Kasumi-1 (cell line): ENCODE measurements at places on chromosomes 16 and 17.

GRCh38 chr17:78682363-78682762 lies 99.7 kb downstream of the CYTH1 start:
- DNase-seq: no peak

GRCh38 chr16:77450790-77451487 lies 16.1 kb upstream of the ADAMTS18 start:
- no peak for DNase-seq

GRCh38 chr17:77888242-77889134 lies 70.0 kb upstream of the TNRC6C start:
- DNase-seq: no peak

GRCh38 chr17:45680360-45680759 lies 103.8 kb upstream of the CRHR1 start:
- no peak for DNase-seq

GRCh38 chr16:11090232-11090631 lies 145.9 kb downstream of the CLEC16A start:
- DNase-seq: no peak

DNA sequence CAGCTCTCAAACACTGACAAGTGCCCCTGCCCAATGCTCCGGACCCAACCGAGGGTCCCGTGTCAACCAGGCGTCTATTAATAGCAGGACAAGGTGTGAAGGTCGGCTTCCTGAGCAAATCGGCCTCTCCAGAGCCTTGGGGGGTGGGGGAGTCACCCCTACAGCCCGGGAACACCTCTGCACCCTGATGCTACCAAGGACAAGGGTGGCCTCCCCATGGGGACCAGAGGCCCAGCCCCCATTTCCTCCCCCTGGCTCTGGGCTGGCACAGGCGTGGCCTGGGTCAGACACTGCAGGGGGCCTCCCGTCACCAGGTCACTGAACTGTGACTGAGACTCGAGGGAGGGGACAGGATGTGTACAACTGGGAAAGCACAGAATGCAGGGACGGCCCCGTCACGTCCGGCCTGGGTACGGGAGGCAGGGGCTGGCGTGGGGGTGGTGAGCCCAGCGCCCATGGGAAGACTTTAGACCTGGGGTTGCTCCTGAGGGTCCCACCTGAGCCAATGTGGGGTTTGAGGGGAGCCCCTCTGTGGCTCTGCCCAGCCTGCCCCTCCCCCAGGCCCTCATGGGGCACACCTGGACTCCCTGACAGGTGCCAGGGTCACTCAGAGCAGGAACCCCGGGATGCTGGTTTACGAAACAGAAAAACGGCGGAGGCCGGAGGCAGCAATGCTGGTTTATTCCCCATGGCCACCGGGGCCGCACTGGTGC lies 579 bp upstream of the CYBA start:
- DNase-seq: peak; percentile 27

DNA sequence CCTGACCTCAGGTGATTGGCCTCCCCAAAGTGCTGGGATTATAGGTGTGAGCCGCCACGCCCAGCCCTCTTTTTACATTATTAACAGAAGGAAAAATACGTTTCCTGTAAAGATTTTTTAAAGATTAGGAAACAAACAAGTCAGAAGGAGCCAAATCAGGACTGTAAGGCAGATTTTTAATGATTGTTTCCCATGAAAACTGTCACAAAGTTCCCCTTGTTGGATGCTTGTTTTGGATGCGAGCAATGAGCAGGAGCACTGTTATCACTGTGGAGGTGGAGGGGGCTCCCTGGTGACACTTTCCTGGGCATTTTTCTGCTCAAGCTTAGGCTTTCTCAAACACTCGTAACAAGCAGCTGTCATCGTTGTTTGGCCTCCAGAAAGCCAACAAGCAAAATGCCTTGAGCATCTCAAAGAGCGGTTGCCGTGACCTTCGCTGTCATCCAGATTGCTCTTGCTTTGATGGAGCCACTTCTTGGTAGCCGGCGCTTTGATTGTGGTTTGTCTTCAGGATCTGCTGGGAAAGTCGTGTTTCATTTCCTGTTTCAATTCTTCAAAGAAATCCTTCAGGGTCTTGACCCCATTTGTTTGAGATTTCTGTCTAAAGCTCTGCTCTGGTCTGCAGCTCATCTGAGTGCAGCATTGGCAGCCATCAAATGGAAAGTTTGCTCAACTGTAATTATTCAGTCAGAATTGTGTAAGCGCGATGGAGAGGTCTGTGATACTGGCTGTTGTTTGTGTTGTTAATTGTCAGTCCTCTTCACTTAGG lies 128.7 kb downstream of the RPTOR start:
- no peak for DNase-seq

GRCh38 chr16:55283812-55284717 lies 39.9 kb upstream of the IRX6 start:
- DNase-seq: no peak

DNA sequence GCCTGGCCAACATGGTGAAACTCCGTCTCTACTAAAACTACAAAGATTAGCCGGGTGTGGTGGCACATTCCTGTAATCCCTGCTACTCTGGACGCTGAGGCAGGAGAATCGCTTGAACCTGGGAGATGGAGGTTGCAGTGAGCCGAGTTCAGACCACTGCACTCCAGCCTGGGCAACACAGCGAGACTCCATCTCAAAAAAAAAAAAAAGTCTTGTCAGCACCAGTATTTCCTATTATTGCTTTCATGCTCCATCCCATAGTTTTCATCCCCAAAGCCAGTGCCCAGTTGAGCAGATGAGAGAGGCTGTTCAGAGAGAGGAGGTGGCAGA lies 58.4 kb downstream of the WDR45B start:
- no peak for DNase-seq

GRCh38 chr17:2081564-2081963 lies 26.7 kb downstream of the HIC1 start:
- DNase-seq: no peak

GRCh38 chr17:62627219-62627903 lies at the start of gene MRC2:
TSS of gene MRC2 (plus strand) at chr17:62627670. CDS start at chr17:62627803, 133 bp downstream.
- peak; percentile 85 for DNase-seq

- DNase-seq: no peak
Observed at GRCh38 chr17:39652587-39653315, 12.4 kb upstream of the TCAP start.

GRCh38 chr17:67506966-67507365 lies 129.9 kb downstream of the PITPNC1 start:
- no peak for DNase-seq

GRCh38 chr17:78231991-78232858 lies 794 bp downstream of the TMEM235 start:
- no peak for DNase-seq

GRCh38 chr16:14496786-14497185 lies 133.3 kb downstream of the PARN start:
- no peak for DNase-seq

DNA sequence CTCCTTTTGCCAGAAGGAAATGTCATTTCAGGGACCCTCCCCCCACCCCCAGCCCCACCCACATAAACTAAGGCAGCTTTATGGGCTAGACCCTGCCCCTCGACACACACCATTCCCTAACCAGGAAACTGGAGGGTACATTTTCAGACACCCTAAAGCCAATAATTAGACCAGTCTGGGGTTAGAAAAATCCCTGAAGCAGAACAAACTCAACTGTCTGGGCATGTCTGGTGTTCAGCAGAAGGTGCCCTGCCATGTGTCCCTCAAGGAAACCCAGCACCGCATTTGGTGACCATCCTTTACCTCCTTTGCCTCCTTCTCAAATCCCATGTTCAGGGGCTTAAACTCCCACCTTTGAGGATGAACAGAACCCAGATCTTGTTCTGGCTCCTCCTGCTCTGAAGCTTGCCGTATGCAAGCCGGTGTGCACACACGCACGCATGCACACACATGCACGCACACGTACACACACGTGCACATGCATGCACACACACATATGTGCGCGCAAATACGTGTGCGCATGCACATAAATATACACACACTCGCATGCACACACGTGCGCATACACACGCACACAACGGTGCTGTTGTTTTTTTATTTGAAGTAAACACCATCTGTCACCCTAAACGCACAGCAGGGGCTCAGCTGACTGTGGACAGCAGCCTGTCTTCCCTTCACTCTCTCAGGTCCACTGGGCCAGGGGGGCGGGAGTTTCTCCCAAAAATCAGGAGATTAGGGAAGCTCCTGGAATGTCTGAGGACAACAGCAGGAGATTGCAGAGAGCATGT lies 156.8 kb upstream of the TNRC6C start:
- no peak for DNase-seq

DNA sequence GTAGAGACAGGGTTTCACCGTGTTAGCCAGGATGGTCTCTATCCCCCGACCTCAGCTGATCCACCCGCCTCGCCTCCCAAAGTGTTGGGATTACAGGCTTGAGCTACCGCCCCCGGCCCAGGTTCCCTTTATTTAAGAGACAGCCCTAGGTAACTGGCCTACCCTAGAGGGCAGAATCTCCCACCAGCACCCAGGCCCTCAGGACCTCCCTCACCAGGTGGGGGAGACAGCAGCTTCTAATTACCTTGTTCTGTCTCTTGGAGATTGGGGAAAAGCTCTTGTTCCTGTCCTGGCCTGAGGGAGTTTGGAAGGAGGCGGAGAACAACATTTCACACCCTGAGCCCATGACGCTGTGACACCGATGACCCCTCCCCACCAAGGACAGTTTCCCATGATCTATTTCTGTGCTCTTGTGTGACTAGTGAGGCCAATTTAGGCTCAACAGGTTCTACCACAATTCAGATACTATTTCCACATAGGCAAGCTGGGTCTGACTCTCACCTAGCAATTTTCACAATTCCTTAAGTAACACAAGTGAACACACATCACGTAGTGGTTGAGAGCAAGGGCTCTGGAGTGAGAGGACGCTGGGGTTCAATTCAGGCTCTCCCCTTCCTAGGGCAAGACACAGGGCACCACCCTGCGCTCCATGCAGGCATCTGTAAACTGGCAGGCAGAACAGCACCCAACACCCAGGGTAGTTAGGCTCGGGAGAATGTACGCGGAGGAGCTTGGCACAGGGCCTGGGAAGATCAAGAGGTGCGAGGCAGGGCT lies 20.4 kb downstream of the HDAC5 start:
- no peak for DNase-seq

- DNase-seq: peak; percentile 27
Observed at GRCh38 chr16:50323335-50324011, 45.3 kb downstream of the BRD7 start.

DNA sequence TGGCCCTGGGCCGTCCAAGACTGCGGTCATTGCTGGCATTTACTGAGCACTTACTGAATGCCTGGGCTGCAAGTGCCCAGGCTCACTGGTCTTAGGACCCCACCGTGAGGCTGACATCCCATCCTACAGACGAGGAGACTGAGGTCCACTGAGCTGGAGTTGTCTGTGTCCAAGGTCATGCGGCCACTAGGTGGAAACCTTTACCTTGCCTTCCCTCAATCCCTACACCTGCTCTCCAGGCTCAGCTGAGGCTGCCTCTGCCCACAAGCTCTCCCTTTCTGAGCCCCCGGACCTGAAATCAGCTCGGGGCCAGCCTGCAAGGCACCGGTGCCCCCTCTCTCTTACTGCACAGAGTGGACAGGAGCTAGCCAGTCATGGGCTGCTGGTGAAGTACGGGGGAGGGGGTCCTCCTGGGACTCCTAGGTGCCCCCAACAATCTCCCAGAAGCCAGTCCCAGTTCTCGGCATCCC lies 1.5 kb downstream of the CASKIN1 start:
- DNase-seq: no peak

- no peak for DNase-seq
Observed at GRCh38 chr17:34647511-34647910, 68.1 kb downstream of the TMEM132E start.

DNA sequence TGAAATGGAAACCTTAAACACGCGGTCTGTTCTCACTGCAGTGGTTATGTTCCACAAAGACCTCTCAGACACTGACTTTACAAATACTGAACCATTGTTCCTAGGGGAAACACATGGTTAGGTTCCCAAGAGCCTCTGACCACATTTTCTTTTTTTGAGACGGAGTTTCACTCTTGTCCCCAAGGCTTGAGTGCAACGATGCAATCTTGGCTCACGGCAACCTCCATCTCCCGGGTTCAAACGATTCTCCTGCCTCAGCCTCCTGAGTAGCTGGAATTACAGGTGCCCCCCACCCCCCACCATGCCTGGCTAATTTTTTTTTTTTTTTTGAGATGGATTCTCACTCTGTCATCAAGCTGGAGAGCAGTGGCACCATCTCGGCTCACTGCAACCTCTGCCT lies 179.7 kb downstream of the RBFOX3 start:
- DNase-seq: no peak

GRCh38 chr16:10130538-10130937 lies 51.7 kb downstream of the GRIN2A start:
- DNase-seq: no peak

- DNase-seq: no peak
Observed at GRCh38 chr17:82866590-82867191, 26.9 kb upstream of the ZNF750 start.

GRCh38 chr17:37608351-37609169 lies 658 bp downstream of the SYNRG start:
- peak; percentile 64 for DNase-seq

DNA sequence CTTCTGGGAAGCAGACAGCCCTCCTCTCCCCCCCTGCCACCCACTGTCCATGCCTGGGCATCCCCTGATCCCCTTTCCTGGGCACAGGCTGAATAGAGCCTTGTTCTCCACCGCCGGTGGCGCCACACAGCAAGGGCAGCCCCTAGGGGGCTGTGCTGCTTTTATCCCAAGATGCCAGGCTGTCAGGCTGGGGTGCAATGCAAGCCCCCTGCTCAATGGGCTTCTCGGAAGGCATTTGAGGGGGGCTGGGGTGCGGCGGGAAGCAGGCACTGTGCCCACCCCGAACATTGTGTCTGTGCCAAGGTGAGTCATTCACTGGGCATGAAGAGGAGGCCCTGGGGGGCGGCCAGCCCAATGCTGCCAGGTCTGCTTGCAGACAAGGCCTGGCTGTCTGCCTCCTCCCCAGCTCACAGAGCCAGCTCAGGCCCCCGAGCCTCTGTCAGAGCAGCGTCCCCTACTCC lies 1.5 kb upstream of the GFAP start:
- no peak for DNase-seq

- DNase-seq: no peak
Observed at GRCh38 chr17:63082952-63083351, 116.9 kb downstream of the TANC2 start.

GRCh38 chr16:81693744-81694303 lies 85.3 kb upstream of the PLCG2 start:
- DNase-seq: no peak

- DNase-seq: no peak
Observed at GRCh38 chr17:19317359-19318095, 45.0 kb downstream of the B9D1 start.

DNA sequence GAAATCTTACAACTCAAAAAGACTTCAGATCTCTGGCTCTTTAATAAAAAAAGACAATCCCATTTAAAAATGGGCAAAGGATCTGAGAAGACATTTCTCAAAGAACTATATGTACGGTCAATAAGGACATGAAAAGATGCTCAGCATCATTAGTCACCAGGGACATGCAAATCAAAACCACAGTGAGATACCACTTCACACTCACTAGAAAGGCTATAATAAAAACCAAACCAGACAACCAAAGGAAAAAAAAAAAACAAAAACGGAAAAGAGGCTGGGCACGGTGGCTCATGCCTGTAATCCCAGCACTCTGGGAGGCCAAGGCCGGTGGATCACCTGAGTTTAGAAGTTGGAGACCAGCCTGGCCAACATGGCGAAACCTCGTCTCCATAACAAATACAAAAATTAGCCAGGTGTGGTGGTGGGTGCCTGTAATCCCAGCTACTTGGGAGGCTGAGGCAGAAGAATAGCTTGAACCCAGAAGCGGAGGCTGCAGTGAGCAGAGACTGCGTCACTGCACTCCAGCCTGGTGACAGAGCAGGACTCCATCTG lies 1.7 kb upstream of the NPIPB7 start:
- DNase-seq: no peak
